Type B pancreatic cell (in vitro differentiated cells): ENCODE measurements at places on chromosomes 2 and 18. TPM values are rescaled to one million over a fixed set of nuclear protein-coding genes. Genes with fewer than 3 reads are reported as not detected.
A peak's percentile ranks its signal among the peaks of the same experiment; 100 is the strongest.

DNA sequence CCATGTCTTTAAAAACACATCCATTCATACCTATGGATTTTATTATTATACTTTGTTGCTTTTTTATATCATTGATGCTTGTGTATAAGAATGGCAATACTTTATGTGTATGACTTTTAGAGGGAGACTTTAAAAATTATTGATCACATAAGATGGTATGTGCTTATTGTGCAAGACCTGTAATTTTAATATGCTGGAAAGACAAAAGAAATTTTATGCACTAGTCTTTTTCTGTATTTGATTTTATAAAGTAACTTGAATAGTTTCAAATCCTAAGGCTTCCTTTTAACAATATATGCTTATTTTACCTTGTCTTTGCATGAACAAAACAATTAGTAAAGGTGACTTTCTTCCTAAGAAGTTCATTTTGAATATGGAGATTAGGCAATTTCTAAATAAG lies 226.4 kb downstream of the PARD3B start:
- no peaks in the 10 kb centered on the region for H3K36me3 ChIP-seq
- no peaks in the 10 kb centered on the region for H3K27me3 ChIP-seq
- H3K4me3 ChIP-seq: no peak overlapping the region
- DNase-seq: no peak
- no peak overlapping the region for H3K27ac ChIP-seq

DNA sequence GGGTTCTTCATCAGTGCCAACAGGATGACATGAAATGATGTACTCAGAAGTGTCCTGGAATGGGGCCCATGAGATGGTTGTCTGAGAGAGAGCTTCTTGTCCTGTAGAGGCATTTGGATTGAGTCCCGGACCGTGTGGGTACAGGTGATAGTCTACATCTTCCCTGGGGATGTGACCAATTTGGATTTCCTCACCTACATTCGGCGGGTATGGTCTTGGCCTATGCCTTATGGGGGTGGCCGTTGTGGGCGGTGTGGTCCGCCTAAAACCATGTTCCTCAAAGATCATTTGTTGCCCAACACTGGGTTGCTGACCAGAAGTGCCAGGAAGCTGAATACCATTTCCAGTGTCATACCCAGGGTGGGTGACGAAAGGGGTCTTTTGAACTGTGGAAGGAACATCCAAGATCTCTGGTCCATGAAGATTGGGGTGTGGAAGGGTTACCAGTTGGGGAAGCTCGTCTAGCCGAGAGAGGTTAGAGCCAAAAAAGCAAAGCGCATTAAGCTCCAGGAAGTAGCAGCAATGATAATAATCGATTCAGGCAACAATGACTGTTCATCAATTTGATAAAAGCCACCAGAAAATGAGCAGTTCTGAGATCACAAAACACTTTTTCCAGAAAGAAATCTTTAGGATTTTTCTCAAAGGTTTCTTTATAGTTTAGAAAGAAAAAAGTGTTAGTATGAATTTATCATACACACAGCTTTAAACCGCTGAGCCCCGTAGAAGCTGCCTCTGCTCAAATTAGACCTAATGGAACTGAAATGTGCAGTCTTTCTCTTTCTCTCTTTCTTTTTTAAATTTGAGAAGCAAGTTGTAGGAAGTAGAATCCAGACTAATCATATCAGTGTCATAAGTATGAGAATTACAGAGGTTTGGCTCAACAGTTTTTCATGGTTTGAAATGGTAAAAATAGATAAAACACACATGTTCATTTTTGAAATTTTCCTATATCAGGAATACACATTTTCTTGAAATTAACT lies 60.3 kb downstream of the ATIC start:
- no peak overlapping the region for H3K27ac ChIP-seq
- H3K36me3 ChIP-seq: peaks cover 46% of the 10 kb centered on the region
- no peaks in the 10 kb centered on the region for H3K4me1 ChIP-seq
- no peak for DNase-seq
- H3K4me3 ChIP-seq: no peak overlapping the region

DNA sequence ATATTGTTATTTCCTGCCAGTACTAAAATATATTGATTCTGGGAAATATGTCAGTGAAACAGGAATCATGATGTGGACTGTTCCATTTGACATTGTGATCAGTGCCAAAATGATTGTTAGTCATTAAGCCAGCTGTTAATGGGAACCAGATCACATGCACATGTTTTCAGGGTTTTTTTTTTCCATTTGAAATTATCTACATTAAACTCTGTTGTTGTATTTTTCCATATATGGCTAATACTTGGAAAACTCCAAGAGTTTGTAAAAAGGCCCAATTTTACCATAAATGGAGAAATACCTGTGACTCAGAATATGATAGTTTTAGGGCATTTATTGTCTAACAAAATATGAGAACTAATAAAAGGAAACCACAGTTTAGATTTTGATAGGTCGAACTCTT lies 13.4 kb downstream of the ITGAV start:
- DNase-seq: no peak
- no peak overlapping the region for H3K27ac ChIP-seq
- no peak overlapping the region for H3K4me3 ChIP-seq
- no peaks in the 10 kb centered on the region for H3K27me3 ChIP-seq
- peaks cover 15% of the 10 kb centered on the region for H3K36me3 ChIP-seq

DNA sequence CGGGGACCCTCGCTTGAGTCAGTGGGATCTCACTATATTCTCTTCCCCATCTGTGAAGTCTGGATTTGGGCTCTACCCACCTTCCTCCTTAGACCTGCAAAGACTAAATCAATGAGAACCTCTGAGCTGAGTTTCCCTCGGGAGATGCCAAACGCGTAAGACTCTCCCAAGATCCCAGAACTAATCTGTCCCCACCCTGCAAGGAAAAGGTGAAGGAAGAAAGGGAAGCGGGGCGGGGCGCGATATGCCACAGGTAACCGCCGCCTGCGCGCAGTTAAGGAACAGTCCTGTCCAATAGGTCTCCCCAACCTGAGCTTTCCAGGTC lies 780 bp downstream of the SRD5A2 start:
- H3K36me3 ChIP-seq: no peaks in the 10 kb centered on the region
- no peak for DNase-seq
- peak overlapping the region; percentile 70 for H3K4me3 ChIP-seq
- H3K4me1 ChIP-seq: no peaks in the 10 kb centered on the region
- peaks cover 78% of the 10 kb centered on the region for H3K27me3 ChIP-seq

GRCh38 chr2:8965216-8965969 lies 38.1 kb downstream of the MBOAT2 start:
- peaks cover 5% of the 10 kb centered on the region for H3K4me1 ChIP-seq
- peaks cover 5% of the 10 kb centered on the region for H3K36me3 ChIP-seq
- H3K27me3 ChIP-seq: no peaks in the 10 kb centered on the region
- DNase-seq: no peak

DNA sequence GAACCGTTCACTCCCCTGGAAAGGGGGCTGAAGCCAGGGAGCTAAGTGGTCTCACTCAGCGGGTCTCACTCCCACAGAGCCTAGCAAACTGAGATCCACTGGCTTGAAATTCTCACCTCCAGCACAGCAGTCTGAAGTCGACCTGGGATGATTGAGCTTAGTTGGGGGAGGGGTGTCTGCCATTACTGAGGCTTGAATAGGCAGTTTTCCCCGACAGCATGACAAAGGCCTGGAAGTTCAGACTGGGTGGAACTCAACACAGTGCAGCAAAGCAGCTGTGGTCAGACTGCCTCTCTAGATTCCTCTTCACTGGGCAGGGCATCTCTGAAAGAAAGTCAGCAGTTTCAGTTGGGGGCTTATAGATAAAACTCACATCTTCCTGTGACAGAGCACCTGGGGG lies 292.5 kb downstream of the NUP35 start:
- no peak for DNase-seq
- peaks cover 4% of the 10 kb centered on the region for H3K4me1 ChIP-seq
- H3K4me3 ChIP-seq: no peak overlapping the region
- no peak overlapping the region for H3K27ac ChIP-seq
- H3K36me3 ChIP-seq: no peaks in the 10 kb centered on the region

The BMP10 gene
- total RNA-seq: 0.36 TPM in 1 of 2 replicates, not detected in the other

The STPG4 gene
- 0.36 TPM in 1 of 2 replicates, not detected in the other for total RNA-seq

The SKA1 gene
- 5.7 and 14.0 TPM in 2 replicates for total RNA-seq

GRCh38 chr2:143936848-143937722 lies 582.8 kb downstream of the ZEB2 start:
- H3K27ac ChIP-seq: no peak overlapping the region
- peaks cover 68% of the 10 kb centered on the region for H3K27me3 ChIP-seq
- H3K4me1 ChIP-seq: peaks cover 14% of the 10 kb centered on the region
- no peaks in the 10 kb centered on the region for H3K36me3 ChIP-seq
- H3K4me3 ChIP-seq: peak overlapping the region; percentile 83

The TCF7L1 gene
- 27.4 and 32.4 TPM in 2 replicates for total RNA-seq

GRCh38 chr18:23012249-23012648 lies 79.1 kb downstream of the RBBP8 start:
- H3K27me3 ChIP-seq: no peaks in the 10 kb centered on the region
- DNase-seq: no peak
- no peak overlapping the region for H3K4me3 ChIP-seq
- H3K4me1 ChIP-seq: no peaks in the 10 kb centered on the region

GRCh38 chr2:219782737-219783348 lies 155.4 kb downstream of the SLC4A3 start:
- H3K36me3 ChIP-seq: no peaks in the 10 kb centered on the region
- DNase-seq: no peak
- H3K27ac ChIP-seq: no peak overlapping the region
- peaks cover 29% of the 10 kb centered on the region for H3K27me3 ChIP-seq

The PAX3 gene
- total RNA-seq: 66.7 TPM in 1 of 2 replicates, not detected in the other

DNA sequence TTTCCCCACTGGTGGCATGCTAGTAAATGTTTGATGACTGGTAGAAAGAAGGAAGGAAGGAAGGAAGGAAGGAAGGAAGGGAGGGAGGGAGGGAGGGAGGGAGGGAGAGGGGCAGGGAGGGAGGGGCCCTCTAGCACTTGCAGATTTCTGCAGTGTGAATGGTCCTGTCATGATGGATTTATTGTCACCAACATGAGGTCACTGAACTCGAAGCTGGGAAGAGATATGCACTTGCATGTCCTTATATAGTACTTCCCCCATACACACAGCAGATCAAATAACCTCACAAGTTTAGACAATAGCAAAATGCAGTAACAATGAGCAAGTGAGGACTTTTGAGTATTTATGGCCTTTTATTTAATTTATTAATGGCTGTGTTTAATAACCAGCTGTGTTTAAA lies 44.5 kb upstream of the CXCR4 start:
- H3K4me3 ChIP-seq: no peak overlapping the region
- DNase-seq: no peak
- no peaks in the 10 kb centered on the region for H3K4me1 ChIP-seq
- no peak overlapping the region for H3K27ac ChIP-seq
- peaks cover 2% of the 10 kb centered on the region for H3K27me3 ChIP-seq

DNA sequence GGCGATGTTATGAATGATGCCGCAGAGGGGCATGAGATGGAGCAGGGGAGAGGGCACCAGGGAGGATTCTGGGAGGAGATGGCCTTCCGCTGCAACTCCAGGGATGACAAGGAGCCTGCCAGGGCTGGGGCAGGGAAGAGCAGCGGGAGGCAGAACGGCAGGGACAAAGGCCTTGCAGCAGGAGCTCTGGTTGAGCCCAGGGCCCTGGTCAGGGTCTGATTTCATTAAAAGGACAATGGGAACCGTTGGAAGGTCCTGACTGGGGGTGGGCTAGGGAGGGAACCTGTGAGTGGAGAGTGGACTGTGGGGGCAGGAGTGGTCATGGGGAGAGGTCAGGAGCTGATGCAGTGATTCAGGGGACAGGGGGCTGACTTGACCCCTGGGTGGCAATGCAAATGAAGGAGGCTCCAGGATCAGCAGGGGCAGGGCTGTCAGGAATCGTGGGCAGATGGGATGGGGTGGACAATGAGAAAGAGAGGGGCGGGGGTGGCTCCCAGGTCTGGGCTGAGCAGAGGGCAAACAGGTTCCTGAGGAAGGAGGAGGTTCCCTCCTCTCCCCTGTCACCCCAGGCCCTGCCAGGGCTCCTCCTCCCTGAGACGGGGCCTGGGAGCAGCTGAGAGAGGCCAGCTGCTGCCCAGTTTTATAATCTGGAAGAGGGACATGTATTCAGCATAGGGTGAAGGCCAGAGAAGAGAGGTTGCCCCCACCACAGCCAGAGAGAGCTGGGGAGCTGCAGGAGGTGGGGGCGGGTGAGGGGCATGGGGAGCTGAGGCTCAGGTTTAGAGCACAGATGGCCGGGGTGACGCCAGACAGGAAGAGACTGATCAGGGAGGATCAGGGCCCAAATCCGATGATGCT lies 7.3 kb upstream of the DUSP2 start:
- no peaks in the 10 kb centered on the region for H3K36me3 ChIP-seq
- peaks cover 17% of the 10 kb centered on the region for H3K4me1 ChIP-seq
- no peak overlapping the region for H3K4me3 ChIP-seq
- peak overlapping the region; percentile 39 for H3K27ac ChIP-seq
- peaks cover 7% of the 10 kb centered on the region for H3K27me3 ChIP-seq

- H3K27ac ChIP-seq: no peak overlapping the region
- peak; percentile 10 for DNase-seq
- no peak overlapping the region for H3K4me3 ChIP-seq
- no peaks in the 10 kb centered on the region for H3K4me1 ChIP-seq
- no peaks in the 10 kb centered on the region for H3K27me3 ChIP-seq
- peaks cover 43% of the 10 kb centered on the region for H3K36me3 ChIP-seq
Measured at GRCh38 chr18:24369426-24369825, 28.2 kb downstream of the OSBPL1A start.

The VSNL1 gene
- 4.1 and 4.6 TPM in 2 replicates for total RNA-seq

The SDC1 gene
- total RNA-seq: 164 and 375 TPM in 2 replicates

DNA sequence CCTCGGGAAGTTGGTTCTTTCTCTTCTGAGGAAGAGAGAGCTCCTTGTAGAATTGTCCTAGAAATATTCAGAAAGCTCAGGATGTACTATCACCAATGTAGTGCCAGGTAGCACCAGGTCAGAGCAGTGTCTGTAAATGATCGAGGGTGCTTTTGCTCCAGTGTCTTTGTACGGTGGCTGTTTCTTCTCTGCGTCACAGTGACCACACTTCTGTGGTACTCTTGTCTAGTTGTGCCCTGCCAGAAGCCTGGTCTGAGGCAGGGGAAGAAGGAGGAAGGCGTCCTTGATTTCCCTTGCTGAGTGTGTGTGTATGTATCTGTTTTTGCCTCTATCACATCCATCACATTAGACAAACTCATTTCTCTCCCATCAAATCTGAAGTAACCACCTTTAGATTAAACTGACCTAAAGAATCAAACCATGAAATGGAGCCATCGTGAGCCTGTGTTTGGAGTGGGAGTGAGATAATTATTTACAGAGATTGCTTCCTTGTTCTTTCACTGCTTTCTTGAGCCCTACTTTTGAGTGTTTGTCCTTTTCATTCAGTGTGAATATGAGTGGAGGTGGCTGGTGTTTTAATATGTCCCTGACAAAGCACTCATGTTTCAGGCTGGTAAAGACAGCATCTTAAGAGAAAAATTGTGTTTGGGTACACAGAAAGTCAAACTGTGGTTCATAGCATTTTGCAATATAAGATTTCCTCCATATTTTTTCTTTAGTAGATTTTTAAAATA lies 97.2 kb downstream of the ACOXL start:
- H3K27ac ChIP-seq: no peak overlapping the region
- H3K36me3 ChIP-seq: no peaks in the 10 kb centered on the region
- H3K27me3 ChIP-seq: peaks cover 5% of the 10 kb centered on the region
- H3K4me3 ChIP-seq: no peak overlapping the region
- no peak for DNase-seq

The PDE1A gene
- total RNA-seq: 1.3 and 3.6 TPM in 2 replicates
